Activated CD8-positive, alpha-beta memory T cell treated with anti-CD3 and anti-CD28 coated beads for 1 hour (primary cell): ENCODE measurements at places on chromosomes 11 and 22.

DNA sequence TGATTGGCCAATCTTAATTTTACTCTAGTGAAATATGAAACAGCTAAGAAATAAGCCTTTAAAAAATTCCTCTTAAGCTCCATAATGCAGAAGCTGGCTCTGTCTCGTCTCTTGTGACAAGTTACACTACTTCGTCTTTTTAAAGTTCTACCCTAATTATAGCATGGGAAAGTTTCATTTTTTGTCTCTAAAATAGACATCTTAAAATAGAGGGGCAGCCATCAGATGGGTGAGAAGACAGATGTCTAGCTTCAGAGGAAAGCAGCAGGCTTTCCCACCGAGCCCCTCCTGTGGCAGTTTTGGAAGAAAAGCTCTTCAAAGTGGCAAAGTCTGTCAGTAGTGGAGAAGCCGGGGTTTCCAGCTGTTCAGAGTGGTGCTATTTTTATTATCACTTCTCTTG is 39.5 kb downstream of the XRRA1 start:
- DNase-seq: no peak

- no peak for DNase-seq
Measured at GRCh38 chr11:69295995-69296889, 2.3 kb downstream of the MYEOV start.

GRCh38 chr11:93907901-93908300 is 57.5 kb upstream of the VSTM5 start:
- DNase-seq: no peak

DNA sequence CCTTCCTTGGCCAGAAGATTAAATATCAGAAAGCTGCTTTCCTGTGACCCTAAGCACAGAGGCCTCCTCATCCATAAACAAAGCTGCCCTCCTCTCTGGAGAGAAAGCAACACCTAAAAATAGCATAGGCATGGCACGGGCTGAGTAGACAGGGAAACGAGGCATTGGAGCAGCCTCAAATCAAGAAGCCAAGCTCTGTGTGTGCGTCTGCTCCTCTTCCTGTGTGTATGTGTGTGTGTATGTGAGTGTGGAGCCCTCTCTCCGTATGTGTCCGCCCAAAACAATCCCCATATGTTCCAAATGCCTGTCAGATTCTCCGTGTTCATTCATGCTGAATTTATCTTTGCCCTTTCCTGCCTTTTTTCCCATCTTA is 24.0 kb downstream of the KCNJ5 start:
- no peak for DNase-seq

DNA sequence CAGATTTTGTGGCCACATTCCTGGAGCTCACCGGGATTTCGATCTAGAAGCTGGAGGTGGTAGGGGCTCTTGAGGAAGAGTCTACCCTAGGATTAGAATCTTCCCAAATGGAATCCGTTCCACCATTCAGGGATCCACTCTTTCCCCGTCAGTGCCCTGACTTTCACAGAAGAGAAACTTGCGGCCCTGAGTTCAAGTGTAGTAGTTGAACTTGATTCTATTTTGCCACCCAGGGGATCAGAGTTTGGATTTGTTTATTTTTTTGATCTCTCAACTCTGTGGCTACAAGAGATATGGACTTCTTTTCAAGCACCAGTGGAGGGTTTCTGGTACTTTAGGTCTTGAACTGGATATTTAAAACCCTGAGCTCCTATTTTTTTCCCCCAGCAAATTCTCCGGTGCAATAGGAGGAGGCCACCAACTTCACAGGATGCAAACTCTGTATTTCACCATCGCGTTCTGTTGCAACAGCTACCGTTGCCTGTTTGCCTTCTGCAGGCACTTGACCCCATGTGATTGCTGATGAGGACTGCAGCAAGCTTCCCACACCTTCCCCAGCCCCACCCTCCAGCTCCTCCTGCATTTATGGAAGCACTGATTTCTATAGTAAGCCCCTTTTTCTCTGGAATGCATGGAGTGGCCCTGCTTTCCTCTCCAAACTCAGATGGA is 14.8 kb upstream of the MRGPRF start:
- no peak for DNase-seq

GRCh38 chr11:129596351-129596750 is 219.3 kb upstream of the TMEM45B start:
- DNase-seq: no peak

GRCh38 chr11:43943931-43944751 is 1.7 kb downstream of the C11orf96 start:
- DNase-seq: no peak

- no peak for DNase-seq
Measured at GRCh38 chr22:27045103-27045947, 387.9 kb downstream of the MIAT start.

GRCh38 chr22:48740731-48741405 is 1086.8 kb downstream of the BRD1 start:
- DNase-seq: no peak

GRCh38 chr11:74574563-74574962 is 17.8 kb upstream of the POLD3 start:
- DNase-seq: no peak

GRCh38 chr11:83836065-83836464 is 549.9 kb upstream of the CCDC90B start:
- no peak for DNase-seq

DNA sequence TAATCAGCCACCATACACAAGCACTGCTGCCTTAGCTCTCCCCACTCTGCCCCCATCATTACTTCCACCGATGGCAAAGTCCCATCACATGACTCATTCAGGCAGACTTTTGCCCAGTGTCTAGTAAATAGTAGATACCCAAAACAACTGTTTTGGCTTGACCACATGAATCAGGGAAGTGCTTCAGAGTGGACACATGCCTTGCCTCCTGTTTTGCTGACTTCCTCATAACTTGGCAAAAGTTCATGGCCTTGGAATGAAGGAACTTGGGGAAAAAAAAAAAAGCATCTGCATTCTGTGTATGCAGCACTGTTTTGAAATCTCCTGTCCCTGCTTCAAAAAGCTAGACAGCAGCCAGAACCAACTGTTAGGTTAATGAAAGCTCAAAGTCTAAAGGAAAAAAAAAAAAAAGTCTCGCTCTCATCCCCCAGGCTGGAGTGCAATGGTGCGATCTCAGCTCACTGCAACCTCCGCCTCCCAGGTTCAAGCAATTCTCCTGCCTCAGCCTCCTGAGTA is 335.3 kb downstream of the FAM181B start:
- DNase-seq: no peak

DNA sequence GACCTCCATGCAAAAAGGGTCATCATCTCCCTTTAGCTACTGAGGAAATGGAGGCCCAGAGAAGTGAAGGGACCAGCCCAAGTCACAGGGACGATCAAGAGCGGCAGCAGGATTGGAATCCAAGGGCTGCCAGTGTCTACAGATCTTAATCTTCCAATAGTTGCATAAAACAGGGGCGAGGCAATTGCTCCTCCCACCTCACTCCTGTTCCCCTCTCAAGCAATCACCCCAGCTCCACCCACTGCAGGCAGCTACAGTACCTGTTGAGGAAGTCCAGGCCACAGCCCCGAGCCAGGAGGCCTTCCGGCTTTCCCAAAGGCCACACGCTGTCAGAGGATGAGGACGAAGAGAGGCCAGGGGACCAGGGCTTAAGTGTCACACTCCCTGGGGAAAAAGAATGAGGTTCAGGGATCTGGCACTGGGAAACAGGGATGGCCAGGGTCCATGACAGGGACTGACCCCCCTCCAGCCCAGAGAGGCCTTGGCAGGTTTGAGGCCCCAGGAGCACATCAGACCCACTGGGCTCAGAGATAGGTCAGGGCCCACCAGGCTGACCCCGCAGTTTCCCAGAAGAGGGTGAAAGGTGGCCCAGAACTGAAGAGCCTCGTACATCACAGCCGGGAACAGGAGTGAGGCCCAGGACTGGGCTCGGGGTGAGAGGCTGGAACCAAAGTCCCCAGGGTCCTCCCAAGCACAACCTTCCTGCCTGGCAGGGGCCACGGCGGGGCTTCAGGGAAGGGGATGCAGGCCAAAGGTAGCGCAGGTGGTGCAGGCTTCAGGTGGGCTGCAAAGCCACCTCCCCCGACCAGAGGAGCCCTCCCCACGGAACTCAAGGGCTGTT is 16.4 kb upstream of the MFNG start:
- DNase-seq: no peak

DNA sequence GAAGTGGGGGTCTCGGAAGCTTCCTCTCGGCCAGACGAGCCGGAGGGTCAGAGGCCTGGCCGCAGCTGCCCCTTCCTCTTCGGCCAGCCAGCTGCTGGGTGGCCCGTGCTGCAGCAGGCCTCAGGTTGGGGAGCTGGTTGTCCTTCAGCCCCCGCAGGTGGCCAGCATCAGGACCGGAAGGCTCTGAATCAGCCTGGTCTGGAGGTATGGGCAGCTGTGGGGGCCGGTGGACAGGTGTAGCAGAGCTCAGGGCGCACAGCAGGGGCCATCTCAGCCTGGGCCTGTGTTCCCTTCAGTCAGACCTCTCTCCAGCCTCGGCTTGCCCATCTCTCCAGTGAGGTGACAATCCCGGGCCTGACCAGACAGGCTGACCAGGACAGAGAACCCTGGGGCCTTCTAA is 13.9 kb upstream of the TBX1 start:
- no peak for DNase-seq

DNA sequence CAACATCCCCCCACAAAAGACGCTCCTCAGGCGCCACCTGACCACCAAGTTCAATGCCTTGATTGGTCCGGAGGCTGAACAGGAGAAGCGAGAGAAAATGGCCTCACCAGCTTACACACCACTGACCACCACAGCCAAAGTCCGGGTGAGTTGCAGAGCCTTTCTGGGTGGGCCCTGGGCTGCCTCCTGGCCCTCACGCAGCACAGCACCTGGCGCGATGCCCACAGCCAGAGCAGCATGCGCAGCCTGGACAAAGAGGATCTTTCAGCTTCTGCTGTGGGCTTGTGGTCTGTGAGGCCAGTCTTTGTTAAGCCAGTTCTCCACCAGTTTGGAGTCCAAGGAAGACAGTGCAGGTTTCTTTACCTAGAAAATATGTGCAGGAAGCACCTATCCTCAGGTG is 21.6 kb downstream of the CYB5R2 start:
- no peak for DNase-seq

GRCh38 chr11:82680252-82680651 is 53.4 kb downstream of the FAM181B start:
- no peak for DNase-seq

GRCh38 chr22:46021577-46021976 is 44.6 kb upstream of the WNT7B start:
- DNase-seq: no peak

GRCh38 chr11:33109294-33109895 is 51.9 kb downstream of the CSTF3 start:
- DNase-seq: no peak

GRCh38 chr11:89477175-89477574 is 14.0 kb downstream of the NOX4 start:
- no peak for DNase-seq

DNA sequence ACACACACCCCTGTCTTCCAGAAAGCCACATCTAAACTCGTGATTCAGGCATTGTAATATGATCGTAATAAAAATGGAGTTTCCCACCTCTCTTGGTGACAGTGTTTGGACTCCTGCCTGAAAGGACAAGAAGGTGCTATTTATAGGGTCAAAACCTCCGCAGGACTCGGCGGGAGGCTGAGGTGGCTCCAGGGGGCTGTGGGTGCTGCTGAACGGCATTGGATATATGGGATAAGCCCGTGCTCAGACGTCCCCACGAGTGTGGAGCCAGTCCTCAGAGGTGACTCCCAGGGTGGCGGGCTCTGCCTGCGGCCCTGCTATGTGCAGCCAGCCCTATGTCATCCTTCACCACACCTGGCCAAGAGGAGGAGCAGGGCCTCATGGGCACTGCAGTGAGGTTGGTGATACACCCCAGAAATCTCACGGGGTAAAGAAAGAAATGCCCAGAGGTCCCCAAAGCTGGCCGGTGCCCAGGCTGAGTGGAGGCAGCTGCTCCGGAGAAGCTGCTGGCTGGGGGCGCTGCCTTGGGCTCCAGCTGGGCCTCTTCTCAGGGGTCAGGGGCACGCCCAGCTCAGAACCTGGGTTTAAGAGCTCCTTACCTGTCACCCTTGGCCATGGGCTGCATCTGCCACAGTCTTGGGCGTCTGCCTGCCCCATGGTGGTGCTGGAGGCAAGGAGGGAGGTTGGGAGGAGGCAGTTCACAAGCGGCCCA is 5.1 kb upstream of the OSBPL5 start:
- DNase-seq: no peak

- DNase-seq: no peak
Measured at GRCh38 chr11:27719546-27719925, 19.3 kb upstream of the BDNF start.

DNA sequence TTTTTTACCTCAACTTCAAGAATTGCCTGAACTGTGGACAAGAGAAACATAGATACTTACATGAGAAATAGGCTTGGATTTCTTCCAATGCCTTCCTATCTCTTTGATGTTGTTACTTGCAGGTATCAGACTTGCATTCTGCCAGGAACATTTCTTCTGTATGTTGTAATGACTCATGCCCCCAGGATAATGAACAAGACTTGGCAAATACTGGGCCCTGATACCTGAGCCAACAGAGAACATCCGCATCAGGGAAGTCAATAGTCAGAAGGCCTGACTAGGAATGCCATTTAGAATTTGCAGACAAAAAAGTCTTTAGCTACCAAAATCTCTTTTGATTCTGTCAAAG is 273.7 kb upstream of the KIRREL3 start:
- DNase-seq: no peak

GRCh38 chr11:11668781-11669180 is 47.0 kb upstream of the GALNT18 start:
- no peak for DNase-seq

GRCh38 chr11:10914050-10914449 is 56.2 kb upstream of the ZBED5 start:
- DNase-seq: no peak

GRCh38 chr22:24450610-24451009 is 23.2 kb downstream of the ADORA2A start:
- no peak for DNase-seq

GRCh38 chr22:18968011-18968749 is 32.1 kb upstream of the PRODH start:
- DNase-seq: no peak

DNA sequence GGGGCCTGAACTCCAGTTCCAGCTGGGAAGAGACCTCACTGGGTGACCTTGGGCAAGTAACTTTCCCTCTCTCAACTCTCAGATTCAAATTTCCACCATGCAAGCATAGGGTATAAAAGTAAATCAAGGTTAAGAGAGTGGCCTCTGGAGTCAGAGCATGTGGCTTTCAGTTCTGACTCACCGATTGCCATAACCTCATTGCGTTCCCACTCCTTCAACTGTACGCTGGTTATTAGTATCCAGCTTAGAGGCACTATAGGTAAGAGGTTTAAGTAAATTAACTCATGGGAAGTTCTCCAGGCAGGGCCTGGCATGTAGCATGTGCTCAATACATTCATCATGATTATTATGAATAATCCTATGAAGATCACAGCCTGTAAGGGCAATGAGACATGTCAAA is 88.3 kb downstream of the FBXO7 start:
- DNase-seq: no peak

- DNase-seq: no peak
Measured at GRCh38 chr22:37345863-37346504, 63.7 kb downstream of the CYTH4 start.

DNA sequence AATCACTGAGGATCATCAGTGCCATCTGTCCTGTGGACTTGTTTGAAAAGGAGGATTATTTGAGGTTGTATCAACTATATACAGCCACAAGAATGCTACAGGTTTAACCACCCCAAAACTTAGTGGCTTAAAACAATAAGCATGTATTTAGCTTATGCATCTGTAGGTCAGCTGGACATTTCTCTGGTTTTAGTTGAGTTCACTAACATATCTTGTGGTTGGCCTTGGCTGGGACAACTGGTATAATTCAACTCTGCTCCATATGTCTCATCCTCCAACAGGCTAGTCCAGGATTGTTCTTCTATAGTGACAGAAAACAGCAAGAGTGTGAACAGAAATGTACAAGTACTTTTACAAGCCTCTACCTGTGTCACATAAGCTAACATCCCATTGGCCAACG is 49.9 kb upstream of the SOX6 start:
- no peak for DNase-seq
